ENCODE measurements at places on chromosomes 16 and 17.

DNA sequence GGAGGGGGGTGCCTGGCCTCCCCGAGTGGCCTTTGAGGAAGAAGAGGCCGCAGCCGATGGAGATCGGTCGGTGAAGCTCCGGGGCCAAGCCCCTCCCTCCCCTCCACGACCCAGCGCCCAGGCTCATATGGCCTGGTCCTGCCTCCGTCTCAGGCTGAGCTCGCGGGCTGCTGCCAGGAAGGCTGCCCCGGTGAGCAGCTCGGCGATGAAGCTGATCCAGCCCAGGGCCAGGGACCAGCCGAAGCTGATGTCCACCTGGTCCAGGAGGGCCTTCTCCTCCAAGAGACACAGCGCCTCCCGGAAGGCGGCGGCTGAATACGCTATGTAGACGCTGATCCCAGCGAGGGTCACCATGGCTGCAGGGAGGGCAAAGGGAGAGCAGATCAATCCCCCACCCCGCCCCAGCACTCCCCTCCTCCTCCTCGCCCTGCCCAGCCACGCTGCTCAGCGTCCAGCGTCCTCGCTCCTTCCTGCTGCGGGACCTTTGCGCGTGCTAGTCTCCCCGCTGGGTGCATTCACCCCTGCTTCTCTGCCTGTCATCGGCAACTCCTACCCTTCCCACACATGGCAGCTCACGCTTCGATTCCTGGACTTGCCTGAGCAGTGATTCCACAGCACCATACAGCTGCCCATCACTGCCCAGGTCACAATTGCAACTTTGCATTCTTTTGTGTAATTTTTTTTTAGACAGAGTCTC lies 20.5 kb downstream of the TMEM114 start:
- DNase-seq, result no peak

GRCh38 chr17:49288388-49288787 lies 57.8 kb upstream of the PHOSPHO1 start:
- no peak for DNase-seq

DNA sequence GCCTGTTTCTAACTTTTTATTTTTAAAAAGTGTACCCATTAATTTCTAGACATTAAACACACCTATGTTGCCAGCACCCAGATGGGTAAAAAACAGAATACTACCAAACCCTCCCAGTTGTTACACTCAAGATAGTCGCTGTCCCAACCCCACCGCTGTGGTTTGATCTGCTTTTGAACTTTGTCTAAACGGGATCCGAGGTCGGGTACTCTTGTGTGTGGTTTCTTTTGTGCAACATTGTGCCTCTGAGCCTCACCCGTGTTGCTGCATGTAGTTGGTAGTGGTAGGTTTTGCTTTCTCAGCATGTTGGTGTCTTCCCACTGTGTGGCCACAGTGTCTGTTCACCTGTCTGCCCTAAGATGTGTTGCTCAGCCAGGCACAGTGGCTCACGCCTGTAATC lies 4.3 kb downstream of the KLHL36 start:
- no peak for DNase-seq

DNA sequence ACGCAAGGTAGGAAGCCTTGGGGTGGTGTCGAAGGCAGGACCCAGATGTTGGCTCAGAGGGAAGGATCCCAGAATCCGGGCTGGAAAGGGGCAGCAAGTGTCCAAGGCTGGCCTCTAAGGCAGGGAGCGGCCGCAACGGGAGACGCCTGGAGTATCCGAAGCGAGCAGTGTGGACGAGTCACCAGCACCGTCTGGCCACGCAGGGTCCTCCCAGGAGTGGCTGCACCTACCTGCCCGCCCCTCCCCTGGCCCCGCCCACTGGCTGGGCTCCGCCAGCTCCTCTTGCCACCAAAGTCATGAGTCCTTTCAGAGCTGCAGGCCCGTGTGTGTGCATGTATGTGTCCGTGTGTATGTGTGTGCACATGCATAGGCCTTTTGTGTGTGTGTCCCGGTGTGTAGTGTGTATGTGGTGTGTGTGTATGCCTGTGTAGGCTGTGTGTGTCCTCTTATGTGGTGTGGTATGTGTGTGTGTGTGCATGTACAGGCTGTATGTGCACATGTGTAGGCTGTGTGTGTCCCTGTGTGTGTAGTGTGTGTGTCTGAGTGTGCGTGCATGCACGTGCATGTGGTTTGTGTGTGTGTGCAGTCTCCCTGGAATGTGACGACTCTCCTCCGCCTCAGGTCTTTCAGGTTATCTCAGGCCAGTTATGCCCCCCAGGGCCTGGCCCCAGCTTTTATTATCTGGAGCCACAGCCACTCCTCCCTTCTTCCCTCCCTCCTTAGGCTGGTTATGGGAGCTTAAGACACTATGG lies at the start of gene PRSS8:
Gene PRSS8, minus strand, starts transcription at position 193 of the 752 bp plus-strand sequence. CDS start 229 bp downstream, outside the sequence.
- no peak for DNase-seq

GRCh38 chr17:83068641-83069570 lies 10.5 kb upstream of the METRNL start:
- DNase-seq, result no peak

GRCh38 chr16:72042157-72042660 lies 12.1 kb upstream of the HP start:
- no peak for DNase-seq

DNA sequence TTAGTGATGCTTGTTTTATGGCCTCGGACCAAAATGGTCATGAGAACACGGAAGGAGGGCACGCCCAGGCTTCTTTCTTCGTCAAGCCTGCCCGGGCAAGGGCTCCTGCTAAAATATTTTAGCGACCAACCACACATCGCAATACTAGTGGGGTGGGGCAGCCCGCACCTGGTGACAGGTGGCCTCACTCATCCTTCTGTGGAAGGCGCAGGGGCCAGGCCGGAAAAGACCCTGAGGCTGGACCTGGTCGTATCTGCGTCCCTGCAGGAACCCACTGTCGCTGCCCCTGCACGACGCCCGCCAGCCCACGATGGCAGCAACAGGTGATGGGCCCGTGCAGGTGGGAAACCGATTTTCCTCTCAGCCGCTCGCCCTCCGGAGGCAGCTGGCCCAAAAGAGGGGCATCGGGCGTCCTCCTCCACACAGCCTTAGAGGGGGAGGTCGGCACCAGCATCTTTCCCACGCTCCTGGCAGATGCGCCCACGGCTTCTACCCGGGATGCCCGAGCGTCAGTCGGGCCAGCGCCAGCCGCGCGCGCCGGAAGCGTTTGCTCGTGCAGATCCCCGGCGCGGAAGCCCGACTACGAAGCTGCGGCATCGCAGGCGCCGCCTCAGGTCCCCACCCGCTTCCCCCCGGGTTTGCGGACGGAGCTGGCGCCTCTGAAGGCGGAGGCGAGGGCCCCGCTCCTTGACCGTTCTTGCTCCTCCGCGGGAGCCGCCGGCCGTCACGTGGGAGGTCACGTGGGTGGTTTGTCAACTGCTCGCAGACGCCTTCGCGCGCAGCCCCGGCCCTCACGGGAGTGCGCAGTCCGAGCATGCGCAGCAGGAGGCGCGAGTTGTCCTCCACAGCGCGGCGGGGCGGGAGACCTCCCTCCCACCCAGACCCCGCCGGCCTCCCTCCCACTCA lies 22.8 kb upstream of the FOXK2 start:
- peak; percentile 96 for DNase-seq

GRCh38 chr17:12342161-12342560 lies 321.5 kb downstream of the MAP2K4 start:
- DNase-seq, result no peak
